Activated CD8-positive, alpha-beta T cell treated with anti-CD3 and anti-CD28 coated beads for 36 hours (primary cell): ENCODE measurements at places on chromosomes 12 and 14.

DNA sequence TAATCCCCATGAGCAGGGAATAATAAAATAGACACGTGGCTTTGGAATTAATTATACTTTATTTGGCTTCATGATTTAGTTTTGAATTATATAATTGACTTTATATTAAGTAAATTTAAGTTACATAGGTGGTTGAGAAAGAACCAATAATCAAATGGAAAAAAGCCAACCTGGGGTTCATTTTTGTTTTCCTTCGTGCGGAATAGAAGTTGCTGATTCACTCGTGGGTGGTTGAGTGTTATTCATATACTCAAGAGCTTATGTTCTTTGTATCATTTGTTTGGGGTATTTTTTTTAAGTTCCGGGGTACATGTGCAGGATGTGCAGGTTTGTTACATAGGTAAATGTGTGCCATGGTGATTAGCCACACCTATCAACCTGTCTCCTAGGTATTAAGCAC is 58.0 kb downstream of the ZNF664 start:
- no peak overlapping the region for H3K27ac ChIP-seq
- H3K4me3 ChIP-seq = no peak overlapping the region
- H3K27me3 ChIP-seq = no peaks in the 10 kb centered on the region
- H3K36me3 ChIP-seq = no peaks in the 10 kb centered on the region
- no peak for DNase-seq

DNA sequence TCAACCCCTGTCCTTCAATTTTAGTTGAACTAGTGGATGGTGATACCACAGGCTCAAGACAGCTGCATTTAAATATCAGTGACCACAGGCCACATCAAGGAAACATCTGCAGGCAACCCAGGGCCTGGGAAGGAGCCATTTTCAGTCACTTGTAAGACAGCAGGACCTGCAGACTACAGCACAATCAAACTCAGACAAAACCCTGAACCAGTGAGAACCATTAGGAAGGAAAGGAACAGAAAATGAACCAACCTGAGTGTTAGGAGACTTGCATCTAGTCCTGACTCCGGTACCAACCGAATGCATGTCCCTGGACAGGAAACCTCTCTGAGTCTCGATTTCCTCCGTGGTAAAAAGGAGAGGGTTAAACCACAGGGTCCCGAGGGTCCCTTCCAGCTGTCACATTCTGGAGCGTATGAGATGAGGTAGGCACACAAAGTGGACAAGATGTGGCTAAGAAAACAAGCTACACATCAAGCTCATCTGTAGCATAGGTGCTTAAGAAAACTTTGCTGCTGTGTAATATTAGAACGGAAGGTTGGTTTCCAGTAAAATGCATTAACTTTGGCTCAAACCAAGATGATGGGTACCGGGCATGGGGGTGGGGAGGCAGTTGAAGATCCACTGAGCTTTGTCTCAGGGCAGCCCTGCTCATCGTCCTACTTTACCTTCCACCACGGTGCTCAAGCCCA is 1.6 kb upstream of the CDKN1B start:
- DNase-seq = peak; percentile 77
- peaks cover 31% of the 10 kb centered on the region for H3K36me3 ChIP-seq
- peak overlapping the region; percentile 95 for H3K27ac ChIP-seq
- H3K4me3 ChIP-seq = peak overlapping the region; percentile 77

DNA sequence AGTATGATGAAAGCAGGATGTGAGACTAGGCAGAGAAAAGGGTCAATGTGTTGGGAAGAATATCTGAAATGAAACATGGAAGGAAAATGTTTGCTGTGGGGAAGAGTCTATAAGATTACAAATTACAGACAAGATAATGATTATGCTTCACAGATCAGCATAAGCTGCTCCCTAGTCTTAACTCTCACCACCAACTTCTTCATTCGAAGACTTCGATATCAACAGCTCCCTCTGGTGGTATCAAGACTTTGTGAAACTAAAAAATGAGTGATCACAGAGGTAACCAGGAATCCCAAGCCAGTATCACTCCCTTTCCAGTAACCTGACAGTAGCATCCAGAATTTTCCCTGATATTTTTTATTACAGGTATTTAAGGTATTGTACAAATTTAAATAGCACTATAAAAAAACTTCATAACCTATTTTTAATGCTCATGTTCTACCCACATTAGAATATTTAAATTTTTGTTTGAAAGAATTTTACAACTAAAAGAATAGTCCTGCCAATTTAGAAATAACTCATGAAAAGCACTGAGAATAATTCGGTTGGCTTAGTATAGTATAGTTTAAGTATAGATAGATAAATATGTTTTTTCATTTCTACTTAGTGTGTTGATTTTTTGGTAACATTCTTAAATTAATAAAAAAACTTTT is 84.4 kb downstream of the C2CD5 start:
- H3K36me3 ChIP-seq = peaks cover 4% of the 10 kb centered on the region
- H3K4me1 ChIP-seq = peaks cover 4% of the 10 kb centered on the region
- no peak overlapping the region for H3K4me3 ChIP-seq

DNA sequence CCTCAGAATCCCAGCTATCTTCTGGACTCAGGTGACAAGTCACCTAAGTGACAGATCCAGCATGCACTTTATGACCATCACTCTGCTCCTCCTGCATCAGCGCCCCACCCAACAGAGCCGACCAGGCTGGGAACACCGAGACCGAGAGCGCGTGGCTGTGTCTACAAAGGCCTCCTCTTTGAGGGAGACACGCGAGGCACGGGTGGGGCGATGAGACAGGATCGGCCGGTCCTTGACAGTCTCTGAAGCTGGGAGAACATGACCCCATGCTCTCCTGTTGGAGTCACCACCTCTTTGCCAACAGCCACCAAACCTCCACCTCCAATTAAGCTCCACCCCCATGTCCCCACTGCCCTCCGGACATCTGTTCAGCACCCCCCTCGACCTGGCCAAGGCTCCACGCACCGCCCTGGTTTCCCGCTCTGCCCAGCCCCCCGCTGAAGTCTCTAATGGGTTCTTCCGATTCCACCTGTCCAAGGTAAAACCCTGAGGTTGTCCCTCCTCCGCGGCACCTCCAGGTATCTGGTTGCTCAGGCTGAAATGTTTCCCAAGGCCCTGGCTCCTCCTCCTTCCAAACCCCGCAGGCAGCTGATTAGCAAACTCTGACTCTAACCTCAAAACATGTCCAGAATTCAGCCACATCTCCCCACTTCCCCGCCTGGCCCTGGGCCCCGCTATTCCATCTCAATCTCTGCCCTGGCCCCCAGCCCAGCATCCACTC is 31.5 kb downstream of the HSP90AA1 start:
- DNase-seq = no peak
- H3K4me3 ChIP-seq = no peak overlapping the region
- H3K36me3 ChIP-seq = peaks cover 13% of the 10 kb centered on the region
- H3K4me1 ChIP-seq = peaks cover 15% of the 10 kb centered on the region
- H3K27ac ChIP-seq = peak overlapping the region; percentile 57
- H3K27me3 ChIP-seq = no peaks in the 10 kb centered on the region

DNA sequence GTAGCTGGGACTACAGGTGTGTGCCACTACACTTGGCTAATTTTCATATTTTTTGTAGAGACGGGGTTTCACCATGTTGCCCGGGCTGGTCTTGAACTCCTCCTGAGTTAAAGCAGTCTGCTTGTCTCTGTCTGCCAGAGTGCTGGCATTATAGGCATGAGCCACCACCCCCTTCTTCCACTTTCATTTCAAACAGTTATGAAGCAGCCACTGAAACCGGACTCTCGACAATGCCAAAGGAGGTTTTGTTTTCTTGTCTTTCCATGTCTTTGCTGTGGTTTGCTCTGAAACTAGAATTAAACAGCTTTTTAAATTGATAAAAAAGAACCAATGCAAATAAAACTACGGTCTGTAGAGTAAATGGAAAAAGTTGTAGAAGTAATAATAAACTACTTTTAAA is 30.4 kb downstream of the RAP1B start:
- peaks cover 36% of the 10 kb centered on the region for H3K36me3 ChIP-seq
- peak overlapping the region; percentile 59 for H3K4me3 ChIP-seq
- H3K4me1 ChIP-seq = peaks cover 89% of the 10 kb centered on the region
- H3K27ac ChIP-seq = peak overlapping the region; percentile 67
- peak; percentile 78 for DNase-seq

- H3K27me3 ChIP-seq = no peaks in the 10 kb centered on the region
- H3K27ac ChIP-seq = no peak overlapping the region
- no peak for DNase-seq
- no peaks in the 10 kb centered on the region for H3K4me1 ChIP-seq
- no peak overlapping the region for H3K4me3 ChIP-seq
These were observed 20.3 kb upstream of the SYCP3 start for GRCh38 chr12:101759396-101760047.

GRCh38 chr12:116968986-116969385 is 58.2 kb downstream of the FBXW8 start:
- DNase-seq = no peak
- peaks cover 18% of the 10 kb centered on the region for H3K36me3 ChIP-seq
- H3K4me3 ChIP-seq = no peak overlapping the region
- H3K4me1 ChIP-seq = no peaks in the 10 kb centered on the region
- H3K27me3 ChIP-seq = no peaks in the 10 kb centered on the region
- no peak overlapping the region for H3K27ac ChIP-seq

GRCh38 chr12:3532931-3533702 is 42.1 kb downstream of the PRMT8 start:
- H3K4me1 ChIP-seq = no peaks in the 10 kb centered on the region
- no peaks in the 10 kb centered on the region for H3K36me3 ChIP-seq
- no peak overlapping the region for H3K27ac ChIP-seq
- no peak for DNase-seq
- no peaks in the 10 kb centered on the region for H3K27me3 ChIP-seq
- no peak overlapping the region for H3K4me3 ChIP-seq

DNA sequence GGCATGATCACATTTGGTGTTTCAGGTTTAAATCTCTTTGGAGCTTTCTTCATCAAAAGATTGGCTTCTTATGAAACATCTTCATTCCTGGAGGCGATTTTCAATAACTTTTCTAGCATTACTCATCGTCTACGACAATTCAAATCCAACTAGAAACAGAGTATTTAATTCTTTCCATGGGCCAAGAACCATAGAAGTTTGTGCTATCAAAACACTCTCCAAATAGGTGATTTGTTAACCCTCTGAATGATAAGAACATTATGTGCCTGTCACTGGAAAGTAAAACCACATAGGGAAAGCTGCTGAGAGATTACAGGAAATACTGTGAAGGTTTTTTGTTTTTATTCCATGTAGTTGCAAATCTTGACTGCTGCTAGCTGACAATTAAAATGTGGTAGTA is 6.9 kb upstream of the DCN start:
- no peaks in the 10 kb centered on the region for H3K36me3 ChIP-seq
- no peaks in the 10 kb centered on the region for H3K4me1 ChIP-seq
- H3K27ac ChIP-seq = no peak overlapping the region
- no peak overlapping the region for H3K4me3 ChIP-seq
- no peak for DNase-seq
- H3K27me3 ChIP-seq = peaks cover 1% of the 10 kb centered on the region

GRCh38 chr12:5012337-5012736 is 31.3 kb upstream of the KCNA5 start:
- no peak for DNase-seq
- peaks cover 7% of the 10 kb centered on the region for H3K27me3 ChIP-seq
- H3K36me3 ChIP-seq = no peaks in the 10 kb centered on the region
- no peaks in the 10 kb centered on the region for H3K4me1 ChIP-seq
- no peak overlapping the region for H3K4me3 ChIP-seq

DNA sequence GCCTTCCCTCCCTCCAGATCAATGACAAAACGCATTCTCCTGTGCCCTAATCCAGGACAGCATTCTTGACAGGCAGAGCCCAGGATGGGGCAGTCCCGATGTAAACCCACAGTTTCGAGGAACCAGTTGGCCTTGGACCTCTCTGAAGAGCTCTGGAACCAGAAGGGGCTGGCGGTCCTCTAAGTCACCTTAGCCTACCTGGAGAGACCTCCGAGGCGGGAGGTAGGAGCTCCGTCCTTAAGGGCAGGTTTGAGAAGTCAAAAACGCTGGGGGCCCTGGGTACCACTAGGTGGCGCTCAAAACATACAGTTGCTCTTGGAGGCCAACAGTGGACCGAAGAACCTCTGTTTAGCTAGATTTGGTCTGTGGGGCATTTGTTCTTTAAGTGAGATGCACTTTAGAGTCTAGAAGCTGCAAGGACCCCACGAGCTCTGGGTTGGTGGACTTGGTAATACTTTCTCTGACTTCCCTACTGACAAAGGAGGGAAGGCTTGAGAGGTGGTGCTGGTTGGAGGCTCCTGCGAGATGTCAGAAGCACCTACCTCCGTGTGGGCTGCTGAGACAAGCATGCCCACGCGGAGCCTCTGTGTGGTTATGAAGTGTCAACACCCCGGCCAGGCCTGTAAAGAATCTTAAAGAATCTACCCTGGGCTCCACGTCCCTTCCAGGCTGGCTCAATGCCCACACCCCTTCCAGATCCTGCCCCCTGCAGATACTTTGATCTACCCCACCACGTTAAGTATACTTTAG is 74.8 kb upstream of the CHST11 start:
- H3K27me3 ChIP-seq = peaks cover 5% of the 10 kb centered on the region
- H3K36me3 ChIP-seq = no peaks in the 10 kb centered on the region
- peak; percentile 91 for DNase-seq
- H3K4me1 ChIP-seq = peaks cover 10% of the 10 kb centered on the region
- H3K27ac ChIP-seq = no peak overlapping the region

DNA sequence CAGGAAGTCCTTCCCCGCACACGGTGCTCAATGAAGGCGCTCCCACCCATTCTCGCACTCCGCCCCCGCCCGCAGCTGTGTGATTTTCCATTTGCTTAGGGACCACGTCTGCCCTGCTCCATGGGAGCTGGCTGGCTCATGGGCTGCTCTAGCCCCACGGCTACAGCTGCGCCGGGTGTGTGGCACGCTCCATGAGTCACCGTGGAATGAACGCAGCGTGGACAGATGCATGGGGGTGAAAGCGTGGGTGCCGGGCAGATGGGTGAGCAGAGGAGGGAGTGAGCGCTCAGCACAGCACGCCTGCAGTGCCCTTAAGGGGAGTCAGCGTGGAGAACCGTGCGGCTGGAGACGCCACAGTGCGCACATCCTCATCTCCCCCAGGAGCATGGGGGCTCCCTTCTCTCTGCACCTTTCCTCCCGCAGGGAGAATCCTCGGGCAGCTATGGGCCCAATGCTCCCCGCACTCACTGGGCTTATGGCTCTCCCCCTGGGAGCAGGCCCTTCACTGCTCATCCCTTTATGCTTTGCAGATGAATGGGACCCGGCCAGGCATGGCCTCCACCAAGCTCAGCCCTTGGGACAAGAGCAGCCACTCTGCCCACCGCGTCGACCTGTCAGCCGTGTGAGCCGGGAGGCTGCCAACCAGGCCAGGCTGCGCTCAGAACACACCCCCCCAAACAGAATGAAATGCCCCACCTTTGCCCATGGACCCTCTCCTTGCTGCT is 185.1 kb downstream of the ADGRD1 start:
- H3K4me3 ChIP-seq = no peak overlapping the region
- no peaks in the 10 kb centered on the region for H3K36me3 ChIP-seq
- no peak overlapping the region for H3K27ac ChIP-seq
- DNase-seq = no peak
- no peaks in the 10 kb centered on the region for H3K27me3 ChIP-seq
